ENCODE measurements at places on chromosomes 12 and 14.

- peak; percentile 87 for DNase-seq
Observed at GRCh38 chr12:30806989-30807694, 52.4 kb upstream of the CAPRIN2 start.

DNA sequence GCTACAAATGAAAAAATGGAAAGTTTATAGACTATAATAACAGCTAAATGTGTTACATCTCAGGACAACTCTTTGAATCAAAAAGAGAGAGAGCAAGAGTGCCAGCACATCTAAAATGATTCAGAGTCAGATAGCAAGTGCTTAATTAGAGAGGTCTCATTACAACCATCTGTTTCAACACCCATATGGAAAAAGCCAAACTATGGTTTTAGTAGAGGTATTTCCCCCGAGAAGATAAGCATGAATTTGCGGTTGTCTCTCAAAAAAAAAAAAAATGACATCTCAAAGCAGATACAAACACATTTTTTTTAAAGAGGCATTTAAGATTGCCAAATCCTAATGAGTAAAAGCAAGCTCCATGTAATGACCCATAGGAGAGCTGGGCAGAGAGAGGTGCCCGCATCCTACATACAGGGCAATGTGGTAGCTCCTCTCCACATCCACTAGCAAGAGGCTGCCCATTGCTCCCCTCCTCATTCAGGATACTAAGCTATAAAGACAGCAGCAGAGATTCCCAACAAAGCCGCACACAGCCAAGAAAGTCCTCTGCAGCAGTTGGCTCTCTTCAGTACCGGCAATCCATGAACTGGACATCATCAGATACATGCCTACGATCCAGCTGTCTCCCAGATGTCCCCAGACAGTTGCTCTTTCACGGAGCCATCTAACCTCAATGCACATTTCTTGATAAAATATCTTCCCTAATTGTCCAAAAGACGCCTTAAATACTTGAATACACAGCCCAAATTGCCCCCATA, 100.4 kb downstream of the EFCAB11 start:
- DNase-seq: no peak

GRCh38 chr14:105883066-105884005, 357.0 kb downstream of the TMEM121 start:
- DNase-seq: no peak

- DNase-seq: no peak
Observed at GRCh38 chr14:63432888-63433552, 110.2 kb downstream of the PPP2R5E start.

DNA sequence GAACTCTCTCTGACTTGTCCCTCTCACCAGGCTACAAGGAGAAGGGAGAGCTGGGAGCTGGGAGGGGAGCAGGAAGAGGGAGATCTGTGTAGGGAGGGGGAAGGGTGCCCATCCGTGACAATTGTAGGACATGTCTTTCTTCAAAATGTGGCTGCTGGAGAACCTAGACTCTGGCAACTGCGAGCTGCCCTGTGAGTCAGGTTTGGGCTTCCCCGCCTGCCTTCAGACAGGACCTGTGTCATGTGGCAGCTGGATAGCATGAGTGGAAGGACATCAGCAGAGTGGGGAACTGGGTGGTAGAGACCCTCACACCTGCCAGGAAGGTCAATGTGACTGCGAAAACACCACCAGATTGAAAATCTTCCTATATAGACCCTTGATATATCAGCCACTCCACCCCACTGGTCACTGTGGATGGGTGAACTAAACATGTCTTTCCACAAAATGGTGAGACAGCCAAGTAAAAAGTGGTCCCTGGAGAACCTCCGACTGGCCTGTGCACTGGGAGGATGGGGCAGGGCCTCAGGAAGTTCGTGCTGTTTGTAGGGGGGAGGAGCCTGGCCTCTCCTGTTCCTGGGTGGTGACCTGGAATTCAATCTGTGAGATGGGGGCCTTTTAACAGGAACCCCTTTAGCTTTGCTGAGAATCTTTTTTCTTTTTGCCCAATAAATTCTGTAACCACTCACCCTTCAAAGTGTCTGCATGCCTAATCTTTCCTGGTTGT, 62.2 kb upstream of the CAPRIN2 start:
- DNase-seq: no peak

GRCh38 chr12:70366581-70367257, 629 bp downstream of the KCNMB4 start:
- DNase-seq: peak; percentile 69
